ENCODE measurements at places on chromosomes 1 and 21. TPM values are rescaled to one million over a fixed set of nuclear protein-coding genes. Genes with fewer than 3 reads are reported as not detected.
A peak's percentile ranks its signal among the peaks of the same experiment; 100 is the strongest.

DNA sequence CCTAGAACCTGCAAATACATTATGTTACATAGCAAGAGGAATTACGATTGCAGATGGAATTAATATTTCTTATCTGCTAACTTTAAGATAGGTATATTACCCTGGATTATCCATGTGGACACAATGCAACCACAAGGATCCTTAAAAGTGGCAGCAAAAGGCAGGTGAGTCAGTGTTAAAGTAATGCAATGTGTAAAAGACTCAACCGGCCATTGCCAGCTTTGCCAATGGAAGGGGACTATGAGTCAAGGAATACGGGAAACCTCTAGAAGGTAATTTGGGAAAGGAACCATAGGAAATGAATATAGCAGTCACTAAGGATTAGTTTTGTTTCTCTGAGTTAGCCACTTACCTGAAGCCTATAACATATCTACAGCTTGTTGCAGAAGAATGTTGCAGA is 692.1 kb upstream of the ZP4 start:
- DNase-seq = no peak

DDR2 gene
- total RNA-seq = 0.34 TPM

ACTN2 gene
- total RNA-seq = not detected

DNA sequence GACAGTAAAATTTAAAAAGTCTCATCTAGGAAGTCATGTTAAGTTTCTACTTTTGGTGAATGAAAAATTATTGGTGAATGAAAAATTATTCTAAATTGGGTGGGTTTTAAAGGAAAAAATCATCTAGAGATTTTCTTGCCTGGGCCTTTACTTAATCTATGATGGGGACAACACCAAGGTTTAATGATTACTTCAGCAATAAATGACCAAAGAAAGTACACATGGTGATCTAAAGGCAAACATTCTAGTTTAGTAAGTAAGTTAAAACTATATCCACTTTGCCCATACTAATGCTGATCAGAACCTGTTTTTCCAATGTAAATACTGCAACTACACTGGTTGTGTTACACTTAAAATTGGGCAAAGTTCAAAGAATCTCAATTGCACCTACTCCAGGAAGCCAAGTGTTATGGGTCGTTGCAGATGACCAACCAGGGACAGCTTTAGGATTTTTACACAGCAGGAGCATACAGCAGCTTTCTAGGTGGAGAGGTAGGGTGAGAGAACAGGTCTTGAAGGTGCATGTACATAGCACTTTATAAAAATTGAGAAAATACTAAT is 14.6 kb upstream of the RPL5 start:
- peak; percentile 15 for DNase-seq

DRAXIN gene
- total RNA-seq = not detected
